ENCODE measurements at places on chromosomes 5 and 9.

DNA sequence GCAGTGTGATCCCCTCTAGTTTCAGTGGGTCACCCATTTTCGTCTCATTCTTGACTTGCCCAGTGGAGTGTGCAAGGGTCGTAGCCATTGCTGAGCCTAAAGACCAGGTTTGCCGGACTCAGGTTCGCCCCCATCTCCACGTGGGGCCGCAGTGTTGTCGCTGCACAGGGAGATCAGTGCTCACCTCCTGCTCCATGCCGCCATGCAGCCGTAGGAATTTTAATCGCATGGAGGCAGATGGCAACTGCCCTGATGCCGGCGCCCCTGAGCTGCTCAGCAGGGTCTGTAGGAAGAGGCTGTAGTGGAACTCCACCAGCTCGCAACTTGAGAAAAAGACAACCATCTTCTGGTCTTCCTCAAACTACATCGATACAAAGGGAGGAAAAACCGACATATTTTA is 24.1 kb downstream of the DDX31 start:
- DNase-seq, result no peak

GRCh38 chr5:72041654-72042053 is 65.6 kb upstream of the MAP1B start:
- DNase-seq, result no peak

- no peak for DNase-seq
These were observed 29.4 kb downstream of the SMAD5 start for GRCh38 chr5:136162008-136162407.

- peak; percentile 65 for DNase-seq
These were observed at the start of gene GFPT2 for GRCh38 chr5:180353048-180353979. Gene GFPT2, minus strand, starts transcription at chr5:180353336. Its CDS starts 119 bp downstream, at chr5:180353217.

GRCh38 chr5:5492087-5492933 is 69.8 kb downstream of the ICE1 start:
- no peak for DNase-seq

- DNase-seq, result no peak
These were observed 420.1 kb upstream of the PAPPA start for GRCh38 chr9:115733318-115734110.

GRCh38 chr5:143741421-143741820 is 70.5 kb upstream of the HMHB1 start:
- no peak for DNase-seq

Measured in stimulated activated naive CD4-positive, alpha-beta T cell treated with Interleukin-2 at 50 U/mL for 16 hours (primary cell).